ENCODE measurements at places on chromosomes 1 and 21.

DNA sequence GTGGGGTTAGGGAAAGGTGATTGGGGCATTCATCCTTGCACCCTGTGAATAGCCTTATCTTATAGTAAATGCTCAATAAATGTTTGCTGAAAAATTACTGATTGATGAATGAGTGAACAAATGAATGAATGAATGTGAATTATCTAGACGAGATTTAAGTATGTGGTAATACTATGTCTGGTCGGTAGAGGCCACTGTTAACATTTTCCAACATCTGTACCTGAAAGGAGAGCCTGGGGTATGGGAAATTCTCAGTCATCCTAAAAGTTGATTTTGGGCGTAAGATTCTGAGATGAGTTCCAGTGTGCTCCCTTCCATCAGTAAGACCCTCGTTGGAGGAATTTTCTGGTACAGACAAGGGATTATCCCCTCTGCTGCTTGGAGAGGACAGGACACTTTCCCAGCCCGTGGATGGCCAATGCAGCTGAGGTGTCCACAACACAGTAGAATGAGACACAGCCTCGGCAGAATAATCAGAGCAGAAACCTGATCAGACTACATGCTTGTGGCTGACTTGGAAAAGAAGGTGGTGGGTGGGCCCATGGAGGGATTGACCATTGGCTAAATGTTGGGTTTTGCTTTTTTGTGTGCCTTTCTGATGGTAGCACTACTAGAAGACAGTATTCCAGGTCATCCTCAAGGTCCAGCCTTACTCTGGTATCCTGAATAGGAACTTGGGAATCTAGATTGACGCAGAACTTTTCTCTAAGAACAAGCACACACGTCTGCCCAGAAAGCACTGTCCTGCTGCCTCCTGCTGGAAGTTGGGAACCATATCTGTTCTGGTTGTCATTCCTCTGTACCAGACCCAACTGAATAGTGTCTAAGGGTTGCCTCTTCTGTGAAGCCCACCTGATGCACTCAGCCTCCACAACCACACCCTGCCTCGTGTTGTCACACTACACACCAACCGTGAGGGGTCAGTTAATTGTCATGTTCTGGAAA lies 262.0 kb downstream of the TNR start:
- no peak for DNase-seq

GRCh38 chr1:116820369-116820768 lies 66.1 kb downstream of the CD2 start:
- DNase-seq = no peak

DNA sequence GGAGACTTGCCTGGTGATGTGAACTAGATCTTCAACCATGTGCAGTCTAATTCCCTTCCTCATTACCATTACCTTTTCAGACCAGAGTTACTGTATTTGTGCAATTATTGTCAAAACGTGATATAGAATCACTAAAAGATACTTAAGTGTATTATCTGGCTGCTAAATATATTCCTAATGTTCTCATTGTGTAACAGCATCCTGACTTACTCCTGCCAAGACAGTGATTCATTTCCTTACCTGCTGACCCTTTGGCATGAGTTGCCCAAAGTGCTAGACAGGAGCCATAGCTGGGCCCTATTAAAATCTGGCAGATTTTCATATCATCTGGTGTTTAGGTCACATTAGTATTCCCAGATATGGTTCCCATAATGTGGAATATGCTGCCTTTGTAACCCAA lies 598.3 kb upstream of the CAMK1G start:
- no peak for DNase-seq

GRCh38 chr1:27592931-27593677 lies 10.8 kb downstream of the AHDC1 start:
- DNase-seq = no peak

- DNase-seq = no peak
Measured at GRCh38 chr1:233759665-233760064, 144.8 kb upstream of the SLC35F3 start.

DNA sequence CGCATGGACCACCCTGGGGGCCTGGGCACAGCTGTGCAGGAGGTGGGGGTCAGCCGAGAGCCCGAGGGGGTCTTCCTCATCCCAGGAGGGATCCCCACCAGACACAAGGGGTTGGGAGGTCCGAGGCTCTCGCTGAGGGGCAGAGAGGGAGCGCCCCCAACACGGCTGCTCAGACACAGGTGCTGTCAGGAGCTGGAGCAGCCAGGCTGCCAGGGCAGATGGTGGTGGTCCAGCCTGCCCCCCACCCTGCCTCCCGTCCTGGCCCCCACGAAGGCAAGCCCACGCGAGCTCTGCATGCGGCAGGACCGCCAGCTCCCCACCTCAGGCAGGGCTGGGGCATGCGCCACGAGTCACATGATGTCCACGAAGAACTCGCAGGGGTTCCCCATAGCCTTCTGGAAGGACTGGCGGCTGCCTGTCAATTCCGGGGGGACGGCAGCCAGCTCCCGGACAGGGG lies 4.7 kb downstream of the TAS1R3 start:
- DNase-seq = no peak
